ENCODE measurements at places on chromosomes 12 and 14.
A peak's percentile ranks its signal among the peaks of the same experiment; 100 is the strongest.

- peak; percentile 17 for DNase-seq
These were observed 764 bp downstream of the DYNLL1 start for GRCh38 chr12:120496413-120497340.

- DNase-seq, result no peak
These were observed 73.6 kb downstream of the ETNK1 start for GRCh38 chr12:22698576-22698975.

- no peak for DNase-seq
These were observed 199.0 kb upstream of the FAR2 start for GRCh38 chr12:28950049-28950448.

- no peak for DNase-seq
These were observed 505.9 kb downstream of the MED13L start for GRCh38 chr12:115771601-115772000.

- DNase-seq, result peak; percentile 58
These were observed 7.4 kb upstream of the GLRX5 start for GRCh38 chr14:95527387-95528002.

DNA sequence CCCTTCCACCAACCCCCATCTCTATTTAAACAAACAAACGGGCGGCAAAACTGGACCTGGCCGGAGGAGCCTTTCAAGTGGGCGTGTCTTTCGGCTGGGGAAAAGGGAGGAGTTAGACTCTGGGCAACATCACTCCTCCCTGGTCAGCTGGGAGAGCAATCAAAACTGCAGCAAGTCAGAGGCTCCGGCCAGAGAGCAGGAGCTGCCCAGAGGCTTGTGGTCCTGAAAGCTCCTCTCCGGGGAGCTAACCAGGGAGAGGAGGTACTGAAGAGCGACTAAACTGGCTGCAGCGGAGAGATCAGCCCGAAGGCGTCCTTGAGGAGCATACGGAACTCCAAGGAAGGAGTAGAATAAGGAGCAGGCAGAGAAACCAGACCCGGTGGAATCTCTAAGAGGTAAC, at the start of gene NEUROD4:
Gene NEUROD4 (plus strand): TSS at position 191 of the 400 bp plus-strand sequence. CDS start 6,466 bp downstream, outside the sequence.
- DNase-seq, result no peak

DNA sequence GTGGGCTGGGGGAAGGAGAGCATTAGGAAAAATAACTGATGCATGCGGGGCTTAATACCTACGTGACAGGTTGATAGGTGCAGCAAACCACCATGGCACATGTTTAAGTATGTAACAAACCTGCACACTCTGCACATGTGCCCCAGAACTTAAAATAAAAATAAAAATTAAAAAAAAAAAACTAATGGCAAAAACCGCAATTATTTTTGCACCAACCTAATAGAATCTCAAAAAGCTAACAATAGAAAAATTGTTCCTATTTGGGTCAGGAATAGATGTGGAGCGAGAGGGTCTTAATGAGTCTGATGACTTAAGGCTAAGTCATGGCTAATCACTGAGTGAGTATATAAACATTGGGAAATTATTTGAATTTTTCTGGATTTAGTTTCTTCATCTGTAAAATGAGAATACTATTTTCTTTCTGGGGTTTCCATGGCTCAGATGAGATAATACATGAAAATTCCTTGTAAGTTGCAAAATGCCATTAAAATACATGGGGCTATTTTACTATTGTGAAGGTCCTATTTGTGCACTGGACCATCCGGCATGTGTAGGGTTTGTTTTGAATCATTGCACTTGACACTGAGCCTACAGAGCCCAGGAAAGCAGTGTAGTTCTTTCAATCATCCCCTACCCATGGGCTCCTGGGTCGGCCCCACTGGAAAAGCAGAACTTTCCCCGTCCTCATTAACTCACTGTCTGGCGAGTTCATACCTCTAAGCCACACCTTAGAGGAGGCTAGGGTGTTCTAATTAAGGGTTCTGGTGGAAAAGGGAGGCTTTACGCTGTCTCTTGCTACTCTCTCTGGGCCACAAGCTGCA, 164.1 kb upstream of the NTF3 start:
- DNase-seq, result no peak

GRCh38 chr12:106655577-106655976, 72.8 kb downstream of the RFX4 start:
- no peak for DNase-seq

DNA sequence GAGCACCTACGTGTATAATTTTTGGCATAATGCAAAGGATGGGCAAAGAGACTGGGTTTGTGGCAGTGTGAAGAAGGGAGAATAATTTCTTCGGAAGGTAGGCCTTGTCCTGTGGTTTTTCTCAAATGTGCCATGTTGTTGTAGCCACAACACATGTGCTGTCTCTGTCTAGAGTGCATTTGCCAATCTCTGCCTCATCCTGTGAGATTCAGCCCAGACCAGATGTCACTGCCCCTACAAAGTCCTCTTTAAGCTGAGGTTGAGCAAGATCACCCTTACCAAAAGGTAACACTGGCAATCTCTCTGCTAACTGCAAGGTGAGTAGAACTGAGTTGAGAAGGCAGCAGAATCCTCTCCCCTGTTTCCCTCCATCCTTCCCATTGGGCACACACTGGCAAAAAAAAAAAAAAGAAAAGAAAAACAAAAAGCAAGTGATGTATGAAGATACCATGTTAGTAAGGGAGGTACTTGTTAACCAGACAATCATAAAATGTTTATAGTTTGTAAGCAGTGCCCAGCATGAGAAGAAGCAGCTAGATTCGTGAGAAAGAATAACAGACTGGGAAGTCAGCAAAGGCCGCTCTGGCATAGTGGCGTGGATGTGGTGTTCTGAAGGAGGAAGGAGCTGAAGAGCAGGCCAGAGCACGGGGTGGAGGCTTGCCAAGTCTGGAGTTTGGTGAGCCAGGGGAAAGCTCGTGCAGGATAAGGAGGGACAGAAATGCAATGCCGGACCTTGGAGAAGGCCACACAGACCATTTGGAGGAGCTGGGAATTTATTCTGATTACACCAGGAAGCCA, 18.9 kb downstream of the DYRK2 start:
- DNase-seq, result no peak

GRCh38 chr14:64673316-64673715, 30.9 kb upstream of the PLEKHG3 start:
- no peak for DNase-seq

DNA sequence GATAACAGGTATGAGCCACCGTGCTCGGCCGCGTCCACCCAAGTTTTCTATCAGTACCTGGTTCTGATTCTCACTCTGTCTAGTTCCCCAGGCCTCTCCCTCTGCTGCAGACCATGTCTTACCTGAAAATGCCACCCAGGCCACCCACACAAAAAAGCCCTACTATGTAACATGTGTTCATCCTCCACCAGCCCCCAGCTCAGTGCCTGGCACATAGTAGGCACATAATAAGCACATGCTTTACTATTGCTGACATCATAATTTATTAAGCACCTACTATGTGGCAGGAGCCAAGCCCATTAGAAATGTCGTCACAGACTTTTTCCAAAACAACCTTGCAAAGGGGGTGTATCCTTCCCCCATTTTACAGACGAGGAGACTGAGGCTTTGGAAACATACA, 37.8 kb downstream of the CMKLR1 start:
- no peak for DNase-seq

GRCh38 chr12:89464974-89465592, 59.5 kb downstream of the GALNT4 start:
- DNase-seq, result no peak

DNA sequence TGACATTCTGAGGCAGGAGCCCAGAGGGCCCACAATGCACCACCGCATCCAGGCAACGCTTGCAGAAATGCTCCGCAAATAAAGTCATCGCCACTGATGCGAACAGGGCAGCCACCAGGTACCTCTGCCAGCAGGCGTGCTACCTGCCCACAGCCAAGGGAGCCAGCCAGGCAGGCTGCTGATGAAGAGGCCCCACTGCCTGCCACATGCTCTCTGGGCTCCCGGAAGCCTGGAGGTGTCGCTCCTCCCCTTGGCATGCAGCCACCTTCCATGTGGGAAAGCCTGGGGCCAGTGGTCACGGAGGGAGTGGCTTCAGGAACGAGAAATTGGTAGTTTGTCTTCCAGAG, 14.7 kb downstream of the GPR132 start:
- DNase-seq, result peak; percentile 75

- DNase-seq, result no peak
These were observed 24.9 kb upstream of the MED13L start for GRCh38 chr12:116302166-116303058.

GRCh38 chr14:98878282-98878681, 393.7 kb downstream of the BCL11B start:
- DNase-seq, result no peak

DNA sequence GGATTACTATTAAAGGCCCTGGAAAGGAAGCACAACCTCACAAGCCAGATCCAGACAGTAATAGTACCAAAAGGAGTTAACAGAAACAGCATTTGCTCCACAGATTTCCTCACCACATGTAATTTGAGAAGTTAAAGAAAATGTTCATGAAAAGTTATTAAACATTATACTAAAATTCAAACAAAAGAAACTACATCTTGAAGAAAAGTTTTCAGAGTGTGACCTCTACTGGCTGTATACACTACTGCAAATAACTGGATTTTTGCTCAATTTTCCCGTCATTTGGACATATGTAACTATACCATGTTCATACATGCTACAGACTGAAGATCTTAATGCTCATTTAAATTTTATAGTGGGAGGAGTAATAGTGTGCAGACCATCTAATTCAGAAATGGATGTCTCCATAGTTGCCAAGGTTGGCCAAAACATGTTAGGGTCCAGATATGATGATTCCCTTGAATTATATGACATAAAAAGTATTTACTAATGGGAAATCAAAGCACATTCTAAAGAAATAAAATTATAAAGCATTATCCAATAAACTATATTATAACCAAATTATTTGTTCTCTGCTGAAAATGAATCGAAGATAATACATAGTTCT, 5.6 kb downstream of the KRR1 start:
- DNase-seq, result no peak

DNA sequence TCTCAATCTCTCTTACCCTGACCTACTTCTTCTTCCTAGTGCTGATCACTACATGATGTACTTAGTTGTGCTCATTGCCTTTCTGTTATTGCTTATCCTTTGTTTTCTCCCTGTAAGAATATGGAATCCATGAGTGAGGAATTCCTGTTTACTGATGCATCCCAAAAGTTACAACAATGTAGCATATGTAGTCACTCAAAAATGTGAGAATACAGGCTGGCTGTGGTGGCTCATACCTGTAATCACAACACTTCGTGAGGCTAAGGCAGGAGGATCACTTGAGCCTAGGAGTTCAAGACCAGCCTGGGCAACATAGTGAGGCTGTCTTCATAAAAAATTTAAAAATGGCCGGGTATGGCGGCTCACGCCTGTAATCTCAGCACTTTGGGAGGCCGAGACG, 8.0 kb upstream of the WDR20 start:
- DNase-seq, result no peak

DNA sequence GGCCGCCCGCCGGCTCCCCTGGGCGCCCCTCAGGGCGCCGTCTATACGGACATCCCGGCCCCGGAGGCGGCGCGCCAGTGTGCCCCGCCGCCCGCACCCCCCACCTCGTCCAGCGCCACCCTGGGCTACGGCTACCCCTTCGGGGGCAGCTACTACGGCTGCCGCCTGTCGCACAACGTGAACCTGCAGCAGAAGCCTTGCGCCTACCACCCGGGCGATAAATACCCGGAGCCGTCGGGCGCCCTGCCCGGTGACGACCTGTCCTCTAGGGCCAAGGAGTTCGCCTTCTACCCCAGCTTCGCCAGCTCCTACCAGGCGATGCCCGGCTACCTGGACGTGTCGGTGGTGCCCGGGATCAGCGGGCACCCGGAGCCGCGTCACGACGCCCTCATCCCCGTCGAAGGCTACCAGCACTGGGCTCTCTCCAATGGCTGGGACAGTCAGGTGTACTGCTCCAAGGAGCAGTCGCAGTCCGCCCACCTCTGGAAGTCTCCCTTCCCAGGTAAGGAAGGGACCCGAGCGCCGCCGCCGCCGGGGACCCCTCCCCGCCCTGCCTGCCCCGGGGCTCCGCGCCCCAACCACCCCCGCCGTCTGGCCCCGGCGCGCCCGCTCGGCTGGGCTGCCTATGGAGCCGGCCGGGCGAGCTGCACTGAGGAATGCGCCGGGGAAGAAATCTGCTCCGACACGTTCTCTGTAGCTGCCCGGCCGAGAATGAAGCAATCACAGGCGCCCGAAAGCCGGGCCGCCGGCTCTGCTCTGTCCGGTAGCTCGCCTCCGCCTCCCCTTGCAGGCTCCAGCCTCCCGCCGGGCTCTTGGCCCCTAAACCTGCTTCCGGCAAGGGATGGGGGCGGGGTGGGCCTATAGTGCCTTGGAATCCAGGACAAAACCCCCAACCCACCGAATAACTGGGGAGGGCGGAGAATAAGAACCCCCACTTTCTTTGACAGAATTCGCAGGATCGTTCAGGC, 794 bp downstream of the HOXC13 start:
- no peak for DNase-seq

DNA sequence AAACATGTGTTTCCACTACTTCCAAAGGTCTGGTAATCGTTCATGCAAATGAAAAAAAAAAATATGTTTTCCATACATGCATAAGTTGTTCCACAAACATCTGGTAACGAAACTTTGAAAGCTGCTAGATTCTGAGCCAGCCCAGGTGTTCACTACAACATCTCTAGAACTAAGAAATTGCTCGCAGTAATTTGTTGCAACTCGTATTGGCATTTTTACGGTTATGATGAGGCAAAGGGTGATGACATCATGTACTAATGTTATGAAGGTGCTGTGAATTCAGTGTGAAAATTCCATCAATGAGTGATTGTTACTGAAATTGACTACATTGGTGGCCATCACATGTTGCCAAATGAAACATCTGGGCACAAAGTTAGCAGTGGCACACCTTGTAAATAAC, 31.9 kb upstream of the CCDC91 start:
- DNase-seq, result no peak

DNA sequence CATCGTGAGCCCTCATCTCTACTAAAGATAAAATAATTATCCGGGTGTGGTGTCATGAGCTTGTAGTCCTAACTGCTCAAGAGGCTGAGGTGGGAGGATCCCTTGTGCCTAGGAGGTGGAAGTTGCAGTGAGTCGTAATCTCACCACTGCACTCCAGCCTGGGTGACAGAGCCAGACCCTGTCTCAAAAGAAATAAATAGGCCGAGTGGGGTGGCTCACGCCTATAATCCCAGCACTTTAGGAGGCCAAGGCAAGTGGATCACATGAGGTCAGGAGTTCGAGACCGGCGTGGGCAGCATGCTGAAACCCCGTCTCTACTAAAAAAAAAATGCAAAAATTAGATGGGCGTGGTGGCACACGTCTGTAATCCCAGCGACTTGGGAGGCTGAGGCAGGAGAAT, 70.9 kb downstream of the RESF1 start:
- no peak for DNase-seq

GRCh38 chr14:74616507-74616906, 4.5 kb upstream of the LTBP2 start:
- no peak for DNase-seq

DNA sequence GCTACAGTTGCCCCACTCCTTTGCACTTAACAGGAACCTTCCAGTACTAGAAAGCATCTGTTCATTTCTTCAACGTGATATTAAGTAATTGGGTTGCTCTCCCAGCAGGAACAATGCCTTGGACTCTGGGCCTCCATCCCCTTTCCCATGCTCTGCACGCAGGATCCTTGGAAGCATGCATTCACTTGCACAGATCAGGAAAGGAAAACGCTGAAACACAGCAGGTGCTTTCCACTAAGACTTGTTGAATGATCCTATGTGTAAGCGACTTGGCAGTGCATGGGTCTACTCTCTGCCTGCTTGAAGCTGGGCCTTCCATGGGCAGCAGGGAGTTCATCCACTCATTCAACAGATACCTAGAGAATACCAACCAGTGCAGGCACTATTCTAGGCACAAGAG, 2.3 kb downstream of the LTBP2 start:
- no peak for DNase-seq

- DNase-seq, result peak; percentile 78
These were observed at the start of gene TMEM120B for GRCh38 chr12:121712461-121713256. Gene TMEM120B, plus strand, starts transcription at chr12:121712752. Its CDS starts 144 bp downstream, at chr12:121712896.

GRCh38 chr12:1616233-1617066, 12.6 kb upstream of the WNT5B start:
- no peak for DNase-seq

Data from NCI-H2081 (cell line).